ENCODE measurements at places on chromosomes 3 and 15.

DNA sequence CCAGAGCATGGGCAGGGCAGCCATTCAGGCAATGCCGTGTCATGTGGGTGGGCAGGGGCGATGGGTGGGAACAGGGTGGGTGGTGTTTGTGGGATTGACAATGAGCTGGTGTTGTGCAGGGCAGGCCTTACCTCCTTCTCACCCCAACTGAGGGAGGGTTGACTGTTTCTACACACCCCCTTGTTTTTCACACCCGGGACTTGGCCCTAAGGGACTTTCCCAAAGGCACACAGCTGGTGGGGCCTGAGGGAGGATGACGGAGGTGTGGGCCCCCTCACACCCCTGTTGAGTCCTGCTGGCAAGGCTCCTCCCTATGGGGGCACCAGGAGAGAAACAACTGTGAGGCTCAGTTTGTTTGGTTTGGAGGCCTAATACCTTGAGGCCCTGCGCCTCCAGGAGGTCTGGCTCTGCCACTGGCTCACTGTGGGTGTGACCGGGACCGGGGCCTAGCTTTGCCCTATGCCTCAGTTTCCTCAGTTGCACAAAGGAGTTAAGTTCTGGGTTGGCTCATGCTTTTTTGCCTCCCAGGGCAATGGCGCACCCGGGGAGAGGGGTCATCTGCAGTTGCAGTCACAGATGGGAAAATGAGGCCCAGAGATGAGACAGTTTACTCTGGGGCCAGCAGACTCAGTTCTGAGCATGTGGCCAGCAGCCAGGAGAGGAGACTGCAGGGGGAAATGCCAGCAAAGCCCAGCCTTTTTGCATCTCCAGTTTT lies 5.1 kb upstream of the DNAH1 start:
- no peak for DNase-seq

GRCh38 chr3:189685860-189686259 lies 54.7 kb downstream of the TP63 start:
- DNase-seq, result no peak

GRCh38 chr3:181722156-181722555 lies 10.4 kb downstream of the SOX2 start:
- DNase-seq, result no peak

- DNase-seq, result no peak
These were observed 40.8 kb upstream of the ATP1B3 start for GRCh38 chr3:141835557-141836229.

DNA sequence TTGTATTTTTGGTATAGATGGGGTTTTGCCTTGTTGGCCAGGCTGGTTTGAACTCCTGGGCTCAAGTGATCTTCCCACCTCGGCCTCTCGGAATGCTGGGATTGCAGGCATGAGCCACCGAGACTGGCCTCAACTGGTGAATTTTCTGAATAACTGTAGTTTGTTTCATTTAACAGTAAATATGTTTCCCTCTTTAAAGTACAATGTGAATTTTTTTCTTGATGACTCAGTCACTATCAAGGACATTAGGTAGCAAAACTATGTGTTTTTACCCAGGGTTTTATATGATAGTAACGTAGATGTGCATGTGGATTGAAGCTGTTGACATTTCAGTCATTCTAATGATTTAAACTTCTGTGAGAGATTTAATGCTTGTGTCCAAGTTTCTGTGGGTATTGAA lies 40.2 kb upstream of the MAPKBP1 start:
- DNase-seq, result no peak

- DNase-seq, result no peak
These were observed 55.4 kb downstream of the NUP210 start for GRCh38 chr3:13364602-13365271.

GRCh38 chr15:100279446-100279845 lies 62.3 kb downstream of the ADAMTS17 start:
- no peak for DNase-seq

GRCh38 chr3:172204716-172205115 lies 165.3 kb downstream of the FNDC3B start:
- DNase-seq, result no peak

DNA sequence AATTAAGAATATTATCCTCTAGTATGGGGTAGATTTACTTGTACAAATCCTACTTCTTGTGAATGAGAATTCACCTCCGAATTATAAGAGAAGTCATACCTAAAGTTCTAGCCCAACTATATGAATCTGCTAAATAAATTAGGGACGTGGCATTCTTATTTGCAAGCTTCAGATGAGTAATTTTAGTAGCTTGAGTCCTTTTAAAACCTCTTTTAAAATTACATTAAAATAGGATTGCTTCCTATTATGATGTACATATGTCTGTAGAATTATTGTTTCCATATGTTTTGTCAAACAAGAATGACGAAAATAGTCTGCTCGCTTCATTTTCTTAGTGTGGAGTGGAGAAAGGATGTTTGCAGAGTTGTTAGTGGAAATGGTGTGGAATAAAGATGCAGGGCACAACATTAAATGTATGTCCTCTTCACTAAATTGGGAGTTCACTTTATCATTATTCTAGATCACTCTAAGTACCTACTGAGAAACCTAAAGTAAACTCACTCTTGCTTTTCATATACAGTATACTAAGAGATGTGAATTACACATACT lies 59.4 kb downstream of the CMSS1 start:
- no peak for DNase-seq

DNA sequence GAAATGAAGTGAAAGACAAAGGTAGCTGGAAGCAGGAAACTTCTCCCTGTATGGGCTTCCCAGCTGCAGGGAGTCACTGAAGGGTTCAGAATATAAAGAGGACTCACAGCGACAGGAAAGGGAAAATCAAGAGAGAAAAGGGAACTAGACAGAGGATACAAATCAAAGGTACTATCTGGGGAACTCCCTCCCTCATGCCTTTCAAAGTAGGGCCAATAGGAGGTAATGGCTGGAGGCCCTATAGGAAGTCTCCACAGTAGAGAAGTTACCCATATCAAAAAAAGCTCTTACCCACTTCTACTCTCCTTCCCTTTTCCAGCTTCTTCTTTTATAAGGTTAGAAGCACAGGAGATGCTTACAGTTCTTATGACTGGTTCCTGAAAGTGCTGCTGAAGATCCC lies 43.5 kb downstream of the FMN1 start:
- no peak for DNase-seq

- DNase-seq, result no peak
These were observed 91.2 kb downstream of the SENP2 start for GRCh38 chr3:185677146-185677829.

- no peak for DNase-seq
These were observed 336.4 kb upstream of the LRRFIP2 start for GRCh38 chr3:37510755-37511154.

DNA sequence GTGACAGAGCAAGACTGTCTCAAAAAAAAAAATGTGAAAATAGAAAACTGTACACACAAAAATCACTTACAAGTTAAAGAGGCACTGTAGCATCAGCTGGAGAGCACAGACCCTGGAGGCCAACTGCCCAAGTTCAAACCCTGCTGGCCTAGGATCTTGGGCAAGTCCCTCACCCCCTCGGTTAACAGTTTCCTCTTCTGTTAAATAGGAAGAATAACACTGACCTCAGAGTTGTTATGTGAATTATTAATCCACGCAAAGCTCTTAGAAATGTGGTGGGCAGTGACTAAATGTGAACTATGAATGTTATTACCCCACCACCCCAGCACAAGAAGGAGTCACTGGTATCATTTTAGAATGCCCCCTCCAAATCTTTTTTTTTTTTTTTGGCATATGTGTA lies 11.2 kb downstream of the CIB1 start:
- no peak for DNase-seq

GRCh38 chr3:141191097-141191749 lies 40.4 kb upstream of the PXYLP1 start:
- no peak for DNase-seq

DNA sequence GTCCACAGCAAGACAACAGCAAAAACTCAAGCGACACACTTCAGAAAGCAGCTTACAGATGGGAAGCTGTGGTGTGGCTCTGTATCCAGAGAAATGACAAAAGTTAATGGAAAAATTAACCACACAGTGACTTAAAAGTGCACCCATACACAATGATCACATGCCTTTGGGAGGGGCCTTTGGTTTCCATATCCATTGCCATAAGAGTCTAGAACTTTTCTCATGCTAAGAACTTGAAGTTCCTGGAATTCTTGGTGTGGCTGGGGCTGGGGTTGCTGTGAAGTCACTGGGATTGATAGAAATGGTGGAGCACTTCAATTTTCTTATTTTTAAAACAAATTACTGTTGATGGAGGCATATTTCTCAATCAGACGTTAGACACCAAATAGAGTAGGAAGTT lies 108.6 kb upstream of the FEZF2 start:
- no peak for DNase-seq

- DNase-seq, result no peak
These were observed 46.3 kb downstream of the ZIC4 start for GRCh38 chr3:147360051-147360439.

GRCh38 chr15:40471808-40472150 lies 995 bp downstream of the CHST14 start:
- no peak for DNase-seq

DNA sequence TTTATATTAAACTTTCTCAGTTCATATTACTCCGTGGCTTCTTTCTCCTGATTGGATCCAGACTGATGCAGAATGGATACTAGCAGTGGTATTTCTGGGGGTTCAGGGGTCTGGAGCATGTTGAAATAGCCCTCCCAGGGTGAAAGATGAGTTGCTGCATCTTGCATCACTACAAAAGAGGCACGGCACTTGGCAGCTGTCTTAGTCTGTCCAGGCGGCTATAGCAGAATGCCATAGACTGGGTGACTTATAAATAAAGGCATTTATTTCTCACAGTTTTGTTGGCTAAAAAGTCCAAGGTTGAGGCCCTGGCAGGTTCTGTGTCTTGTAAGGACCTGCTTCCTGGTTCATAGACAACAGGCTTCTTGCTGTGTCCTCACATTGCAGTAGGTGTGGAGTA lies 660 bp upstream of the BCL2L10 start:
- no peak for DNase-seq

DNA sequence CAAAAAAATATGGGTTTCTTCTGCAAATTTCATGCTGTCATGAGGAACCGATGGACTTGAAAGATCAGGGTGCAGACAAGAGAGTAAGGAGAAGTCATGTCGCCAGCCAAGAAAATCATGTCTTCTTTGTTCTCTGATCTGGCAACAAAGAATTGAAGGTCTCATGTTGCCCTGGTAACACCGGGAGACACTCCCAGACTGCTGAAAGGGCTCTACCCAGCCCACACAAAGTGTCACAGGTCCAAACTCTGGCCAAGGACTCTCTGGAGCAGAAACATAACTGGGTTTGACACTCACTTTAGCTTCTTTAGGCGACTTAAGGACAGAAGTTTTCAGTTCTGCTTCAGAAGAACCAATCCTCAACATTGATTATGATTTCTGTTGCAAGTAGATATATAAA lies 42.9 kb downstream of the SIDT1 start:
- no peak for DNase-seq

DNA sequence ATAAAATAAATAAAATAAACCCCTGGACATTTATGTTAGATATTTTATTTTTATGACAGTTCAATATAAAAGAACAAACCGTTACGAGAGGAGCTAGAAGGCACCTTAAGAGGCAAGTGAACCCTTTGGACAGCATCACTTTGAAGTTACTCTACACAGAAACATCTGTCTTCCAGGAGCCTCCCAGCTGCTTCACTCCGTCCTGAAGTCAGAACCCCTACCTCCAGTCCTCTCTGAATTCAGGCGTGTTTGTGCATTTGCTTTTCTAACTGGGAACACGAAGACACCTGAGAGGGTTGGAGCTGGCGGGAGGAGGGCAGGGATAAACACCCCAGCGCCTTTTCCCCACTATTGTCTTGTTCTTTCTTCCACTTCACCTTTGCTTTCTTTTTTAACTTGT lies 46.2 kb downstream of the CMTM7 start:
- DNase-seq, result no peak

DNA sequence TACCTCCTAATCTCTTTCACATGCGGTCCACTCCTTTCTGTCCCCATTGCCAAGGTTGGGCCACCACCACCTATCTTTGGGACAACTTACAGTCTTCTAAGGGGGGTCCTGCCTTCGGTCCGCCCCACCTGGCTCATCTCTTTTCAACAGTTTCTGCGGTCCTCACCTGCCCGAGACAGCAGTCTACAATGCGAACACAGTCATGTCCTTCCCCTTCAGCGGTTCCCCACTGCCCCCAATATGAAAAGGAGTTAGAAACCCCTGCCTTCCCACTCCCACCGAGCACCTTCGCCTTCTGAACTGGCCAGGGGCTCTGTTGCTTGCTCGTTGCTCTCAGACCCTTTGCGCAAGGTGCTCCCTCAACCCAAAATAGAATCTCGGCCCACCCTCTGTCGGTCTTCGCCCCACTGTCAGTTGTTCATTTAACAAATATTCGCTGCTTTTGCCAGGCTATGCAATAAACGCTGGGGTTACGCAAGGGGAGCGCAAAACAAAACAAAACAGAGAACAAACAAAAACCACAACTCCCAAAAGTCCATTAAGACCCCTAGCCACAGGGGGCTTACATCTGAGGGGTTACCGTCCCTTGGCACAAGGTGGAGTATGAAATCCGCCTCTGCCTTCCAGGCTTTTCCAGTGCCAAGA lies 611 bp upstream of the FANCI start:
- DNase-seq, result no peak

GRCh38 chr3:127263586-127264231 lies 24.1 kb downstream of the PRR20G start:
- DNase-seq, result no peak

- no peak for DNase-seq
These were observed 28.2 kb upstream of the XIRP1 start for GRCh38 chr3:39220407-39221140.

GRCh38 chr3:107942951-107943749 lies 147.7 kb downstream of the CD47 start:
- no peak for DNase-seq

DNA sequence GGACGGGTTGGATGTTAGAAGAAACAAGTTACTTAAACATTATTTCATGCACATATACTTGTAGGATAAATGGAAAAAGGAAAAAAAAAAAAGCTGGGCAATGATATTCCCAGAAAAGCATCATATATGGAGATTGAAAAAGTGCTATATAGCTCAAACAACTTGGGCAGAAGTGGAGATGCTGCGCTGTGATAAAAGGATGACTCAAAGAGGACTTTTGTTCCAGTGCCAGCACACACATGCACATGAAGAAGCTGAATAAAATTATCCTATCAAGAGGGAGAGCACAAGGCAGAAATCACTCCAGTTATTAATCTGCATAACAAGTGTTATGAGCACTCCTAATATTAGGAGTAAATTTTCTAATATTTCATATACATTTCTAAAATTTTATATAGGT lies 30.9 kb downstream of the FRMD4B start:
- DNase-seq, result no peak

DNA sequence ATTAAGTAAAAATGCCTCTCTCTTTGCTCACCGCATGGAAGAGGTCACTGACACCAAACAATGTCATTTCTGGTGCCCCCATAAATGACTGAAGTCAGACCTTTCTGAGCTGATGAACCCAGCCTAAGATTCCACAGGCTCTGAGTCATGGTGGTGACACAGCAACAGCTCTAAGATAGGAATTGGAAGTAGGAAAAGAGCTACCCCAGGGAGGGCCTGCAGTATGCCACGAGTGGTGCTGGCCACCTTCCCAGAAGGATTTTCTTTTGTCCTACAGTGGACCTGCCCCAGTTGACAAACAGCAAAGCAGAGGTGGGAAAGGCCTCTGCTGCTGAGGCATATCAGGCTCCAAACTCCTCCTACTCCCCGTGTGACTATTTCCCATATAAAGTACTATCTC lies 208.1 kb downstream of the MINAR1 start:
- DNase-seq, result no peak

- no peak for DNase-seq
These were observed 639.4 kb upstream of the TBL1XR1 start for GRCh38 chr3:177836671-177837070.

- no peak for DNase-seq
These were observed 65.5 kb upstream of the TJP1 start for GRCh38 chr15:29887721-29888120.

Data from activated CD4-positive, alpha-beta T cell treated with anti-CD3 and anti-CD28 coated beads for 1 hour (primary cell).